WTC11 (cell line): ENCODE measurements at places on chromosomes 11 and 22. TPM values are rescaled to one million over a fixed set of nuclear protein-coding genes. Genes with fewer than 3 reads are reported as not detected.
A peak's percentile ranks its signal among the peaks of the same experiment; 100 is the strongest.

DNA sequence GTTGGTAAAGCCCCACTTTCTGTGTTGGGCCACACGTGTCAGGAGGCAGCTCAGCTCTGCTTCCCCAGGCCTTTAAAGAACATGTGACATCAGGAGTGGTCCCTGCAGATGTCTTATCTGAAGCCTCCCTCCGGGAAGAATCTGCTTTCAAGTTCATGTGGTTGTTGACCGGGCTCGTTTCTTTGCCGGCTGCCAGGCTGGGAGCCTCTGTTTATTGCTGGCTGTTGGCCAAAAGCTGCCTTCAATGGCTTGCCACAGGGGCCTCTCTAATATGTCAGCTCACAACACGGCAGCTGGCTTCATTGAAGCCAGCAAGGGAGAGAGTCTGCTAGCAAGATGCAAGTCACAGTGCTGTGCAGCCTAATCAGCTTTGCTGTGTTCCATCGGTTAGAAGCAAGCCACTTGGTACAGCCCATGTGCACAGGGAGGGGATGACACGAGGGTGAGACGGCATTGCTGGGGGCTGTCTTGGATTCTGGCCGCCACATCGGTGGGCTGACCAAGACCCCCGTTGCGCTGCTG is 14.6 kb downstream of the MRGPRF start:
- H3K4me3 ChIP-seq = no peak overlapping the region
- H3K27me3 ChIP-seq = no peaks in the 10 kb centered on the region
- no peaks in the 10 kb centered on the region for H3K36me3 ChIP-seq
- peaks cover 3% of the 10 kb centered on the region; the same call in 1 of the 2 replicates for H3K4me1 ChIP-seq

DNA sequence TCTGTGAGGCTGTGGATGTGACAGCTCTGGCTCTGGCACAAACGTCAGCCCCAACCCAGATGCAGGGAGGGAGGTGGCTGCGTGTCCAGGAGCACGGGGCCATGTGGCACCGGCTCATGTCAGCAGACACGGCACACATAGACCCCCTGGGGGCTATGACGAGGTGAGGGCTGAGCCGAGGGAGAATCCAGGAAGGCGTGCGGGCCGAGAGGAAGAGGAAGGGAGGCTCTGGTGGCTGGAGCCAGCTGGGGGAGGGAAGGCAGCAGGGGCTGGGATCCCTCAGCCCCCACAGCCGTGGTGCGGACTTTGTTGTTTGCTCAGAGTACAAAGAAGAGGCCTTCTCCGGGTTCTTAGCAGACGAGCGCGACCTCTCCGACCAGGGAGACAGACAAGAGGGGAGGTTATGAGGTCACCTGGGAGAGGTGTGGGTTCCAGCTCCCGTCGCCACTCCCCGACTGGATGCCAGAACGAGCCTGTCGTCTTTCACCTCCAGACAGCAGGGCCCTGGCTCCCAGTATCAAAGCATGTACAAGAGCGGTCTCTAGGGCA is 46.1 kb downstream of the CDKN1C start:
- peaks cover 19% of the 10 kb centered on the region for H3K4me1 ChIP-seq
- no peak overlapping the region for H3K4me3 ChIP-seq
- no peak for DNase-seq
- peaks cover 51% of the 10 kb centered on the region for H3K27me3 ChIP-seq
- H3K27ac ChIP-seq = no peak overlapping the region
- no peaks in the 10 kb centered on the region for H3K36me3 ChIP-seq

The MMP1 gene
- 0.11 TPM in 1 of 3 replicates, not detected in the others for total RNA-seq

DNA sequence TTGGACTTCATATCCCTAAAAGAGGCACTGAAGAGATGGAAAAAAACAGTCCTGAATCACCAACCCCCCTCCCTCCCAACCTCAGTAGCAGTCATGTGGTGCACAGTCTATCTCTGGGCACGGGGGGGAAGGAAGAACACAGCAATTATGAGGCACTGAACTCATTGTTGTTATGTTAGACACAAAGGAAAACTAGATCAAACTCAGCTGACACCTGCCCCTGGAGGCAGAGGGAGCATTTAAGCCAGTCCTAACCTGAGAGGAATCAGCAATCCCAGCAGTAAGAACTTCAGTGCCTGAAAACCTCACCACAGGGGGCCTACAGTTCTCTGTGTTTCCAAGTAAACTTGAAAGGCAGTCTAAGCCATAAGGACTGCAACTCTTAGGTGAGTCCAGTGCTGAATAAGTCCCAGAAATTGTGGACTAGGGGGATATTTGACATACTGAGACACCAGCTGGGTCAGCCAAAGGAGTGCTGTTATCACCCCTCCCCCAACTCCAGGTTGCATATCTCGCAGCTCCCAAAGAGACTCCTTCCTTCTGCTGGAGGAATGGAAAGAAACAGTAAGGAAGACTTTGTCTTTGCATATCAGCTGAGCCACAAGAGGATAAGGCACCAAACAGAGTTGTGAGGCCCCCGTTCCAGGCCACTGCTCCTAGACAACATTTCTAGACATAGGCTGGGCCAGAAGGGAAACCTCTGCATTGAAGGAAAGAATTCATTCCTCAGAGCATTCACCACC is 72.5 kb downstream of the GLYATL1 start:
- H3K4me3 ChIP-seq = no peak overlapping the region
- no peaks in the 10 kb centered on the region; the same call in 1 of the 2 replicates for H3K27me3 ChIP-seq
- H3K4me1 ChIP-seq = peaks cover 23% of the 10 kb centered on the region
- H3K27ac ChIP-seq = peak overlapping the region; percentile 29; the same call in 1 of the 2 replicates
- peaks cover 26% of the 10 kb centered on the region for H3K36me3 ChIP-seq

- peaks cover 2% of the 10 kb centered on the region; the same call in 1 of the 2 replicates for H3K4me1 ChIP-seq
- H3K27me3 ChIP-seq = no peaks in the 10 kb centered on the region
- H3K27ac ChIP-seq = no peak overlapping the region
- DNase-seq = no peak
- H3K4me3 ChIP-seq = no peak overlapping the region
- H3K36me3 ChIP-seq = no peaks in the 10 kb centered on the region; the same call in 1 of the 2 replicates
These were observed 419.8 kb upstream of the CCDC179 start for GRCh38 chr11:23280088-23280487.

The ISX gene
- total RNA-seq = not detected in 3 replicates
